ENCODE measurements at places on chromosomes 1 and 21.

DNA sequence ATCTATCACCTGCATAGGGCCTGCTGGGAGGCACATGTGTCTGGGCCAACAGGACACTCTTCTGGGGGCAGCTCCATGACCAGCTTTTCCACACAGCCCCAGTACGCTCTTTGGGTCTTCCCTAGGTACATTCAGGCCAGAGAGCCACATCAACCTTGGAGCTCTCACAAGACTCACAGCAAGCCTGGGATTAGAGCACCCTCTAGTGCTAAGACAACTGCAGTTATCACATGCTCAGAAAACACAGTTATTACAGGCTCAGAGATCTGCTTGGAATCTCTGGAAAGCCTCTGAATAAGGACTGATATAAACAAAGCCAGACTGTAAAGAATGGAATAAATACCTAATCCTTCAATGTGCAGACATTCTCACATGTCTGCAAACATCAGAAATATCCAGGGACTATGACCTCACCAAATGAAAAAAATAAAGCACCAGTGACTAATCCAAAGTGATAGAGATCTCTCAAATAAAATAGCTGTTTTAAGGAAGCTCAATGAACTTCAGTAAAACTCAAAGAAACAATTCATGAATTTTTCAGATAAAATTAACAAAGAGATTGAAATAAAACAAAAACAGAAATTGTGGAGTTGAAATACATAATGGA lies 563.9 kb upstream of the NR5A2 start:
- peak; percentile 14 for DNase-seq

DNA sequence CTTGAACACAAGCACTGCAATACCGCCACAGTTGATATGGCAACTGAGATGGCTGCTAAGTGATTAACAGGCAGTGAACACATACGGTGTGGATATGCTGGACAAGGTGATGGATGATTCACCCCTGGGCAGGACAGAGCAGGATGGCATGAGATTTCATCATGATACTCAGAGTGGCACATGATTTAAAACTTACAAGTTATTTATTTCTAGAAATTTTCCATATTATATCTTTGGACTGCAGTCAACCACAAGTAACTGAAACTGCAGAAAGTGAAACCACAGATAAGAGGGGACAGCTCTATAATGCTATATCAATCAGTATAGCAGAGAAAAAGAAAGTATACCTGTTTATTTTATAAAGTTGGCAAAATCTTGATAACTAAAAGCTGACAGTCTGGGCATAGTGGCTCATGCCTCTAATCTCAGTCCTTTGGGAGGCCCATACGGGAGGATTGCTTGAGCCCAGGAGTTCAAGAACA lies 47.9 kb downstream of the PHACTR4 start:
- DNase-seq = peak; percentile 15

DNA sequence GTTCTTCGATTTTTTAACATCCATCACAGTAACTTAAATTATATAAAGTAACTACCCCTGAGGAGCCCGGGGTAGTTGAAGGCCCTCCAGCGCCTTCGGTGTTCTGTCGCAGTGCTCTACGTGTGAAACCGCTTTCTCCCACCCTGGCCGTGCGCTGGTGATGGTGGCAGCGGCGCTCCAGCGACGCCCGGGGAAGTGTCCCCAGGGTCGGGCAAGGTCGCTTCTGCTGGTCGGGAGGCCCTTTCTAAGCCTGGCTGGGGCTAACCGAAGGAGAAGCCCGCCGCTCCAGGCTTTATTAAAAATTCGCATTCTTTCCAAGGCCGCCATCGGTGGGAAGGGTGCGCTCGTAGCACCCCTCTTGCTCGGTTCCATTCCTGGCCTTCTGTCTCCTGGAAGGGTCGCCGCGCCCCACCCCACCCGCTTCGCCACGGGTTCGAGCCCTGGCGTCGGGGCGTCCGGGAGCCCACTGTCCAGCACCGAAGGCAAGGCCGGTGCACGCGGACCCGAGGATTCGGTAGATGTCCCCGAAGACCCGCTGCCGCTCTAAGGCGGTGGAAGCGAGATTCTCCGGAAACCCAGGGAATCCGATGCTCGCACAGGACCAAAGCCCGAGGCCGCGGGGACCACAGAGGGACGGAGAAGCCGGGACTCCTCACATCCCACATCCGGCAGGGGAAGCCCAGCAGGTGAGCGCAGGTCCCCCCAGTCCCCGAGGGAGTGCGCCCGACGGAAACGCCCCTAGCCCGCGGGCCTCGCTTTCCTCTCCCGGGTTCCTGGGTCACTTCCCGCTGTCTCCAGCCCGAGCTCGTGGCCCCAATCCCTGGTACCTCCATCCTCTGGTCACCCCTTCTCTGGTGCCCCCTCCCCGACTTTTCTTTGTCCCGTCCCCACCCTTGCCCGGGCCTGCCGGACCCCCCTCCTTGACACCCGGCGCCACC lies 685 bp upstream of the RIPPLY3 start:
- DNase-seq = no peak

- no peak for DNase-seq
These were observed 14.9 kb upstream of the MACF1 start for GRCh38 chr1:39189592-39190041.

DNA sequence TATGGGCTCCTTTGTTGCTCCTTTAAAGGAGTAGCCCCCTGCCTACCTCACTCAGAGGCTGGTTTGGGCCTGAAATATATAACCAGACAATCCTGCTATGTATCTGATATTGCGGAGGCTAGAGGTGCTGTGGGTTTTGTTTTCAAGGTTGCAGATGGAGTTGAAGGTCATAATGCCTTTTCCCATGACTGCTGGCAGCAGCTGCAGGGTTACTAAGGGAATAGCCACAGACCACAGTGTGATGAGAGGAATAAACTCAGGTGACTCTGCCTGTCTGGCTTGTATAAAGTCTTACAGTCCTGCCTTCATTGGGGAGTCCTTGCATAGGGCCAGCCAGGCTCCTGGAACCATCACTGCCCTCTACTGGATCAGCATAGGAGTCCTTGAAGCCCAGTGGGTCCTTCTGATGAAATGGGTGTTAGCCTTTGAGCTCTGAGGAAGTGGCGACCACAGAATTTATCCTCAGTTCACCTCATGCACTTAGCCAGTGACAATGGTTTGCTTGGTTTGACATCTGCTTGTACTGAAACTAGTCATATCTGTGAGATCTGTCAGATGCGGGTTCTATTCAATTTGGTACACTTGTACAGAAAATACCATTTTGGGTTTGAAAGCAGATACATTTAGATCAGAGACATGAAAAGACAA lies 174.4 kb upstream of the HMCN1 start:
- no peak for DNase-seq

DNA sequence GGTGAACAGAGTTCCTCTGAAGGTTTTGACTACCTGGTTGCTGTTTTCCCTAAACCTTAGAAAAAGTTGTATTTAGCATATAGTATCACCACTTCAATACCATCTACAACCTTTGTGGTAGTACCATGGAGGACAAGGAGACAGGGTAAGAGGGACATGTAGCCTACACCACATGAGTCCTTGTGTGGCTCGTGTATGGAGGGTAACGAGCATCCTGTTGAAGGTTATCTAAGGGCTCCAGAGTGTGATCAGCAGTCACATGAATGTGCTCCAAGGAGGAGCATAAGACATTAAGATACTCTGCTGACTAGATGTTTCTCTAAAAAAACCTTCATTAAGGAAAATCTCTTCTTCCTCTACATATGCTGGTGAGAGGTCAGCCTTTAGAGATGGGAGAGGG lies 67.3 kb downstream of the VCAM1 start:
- no peak for DNase-seq

DNA sequence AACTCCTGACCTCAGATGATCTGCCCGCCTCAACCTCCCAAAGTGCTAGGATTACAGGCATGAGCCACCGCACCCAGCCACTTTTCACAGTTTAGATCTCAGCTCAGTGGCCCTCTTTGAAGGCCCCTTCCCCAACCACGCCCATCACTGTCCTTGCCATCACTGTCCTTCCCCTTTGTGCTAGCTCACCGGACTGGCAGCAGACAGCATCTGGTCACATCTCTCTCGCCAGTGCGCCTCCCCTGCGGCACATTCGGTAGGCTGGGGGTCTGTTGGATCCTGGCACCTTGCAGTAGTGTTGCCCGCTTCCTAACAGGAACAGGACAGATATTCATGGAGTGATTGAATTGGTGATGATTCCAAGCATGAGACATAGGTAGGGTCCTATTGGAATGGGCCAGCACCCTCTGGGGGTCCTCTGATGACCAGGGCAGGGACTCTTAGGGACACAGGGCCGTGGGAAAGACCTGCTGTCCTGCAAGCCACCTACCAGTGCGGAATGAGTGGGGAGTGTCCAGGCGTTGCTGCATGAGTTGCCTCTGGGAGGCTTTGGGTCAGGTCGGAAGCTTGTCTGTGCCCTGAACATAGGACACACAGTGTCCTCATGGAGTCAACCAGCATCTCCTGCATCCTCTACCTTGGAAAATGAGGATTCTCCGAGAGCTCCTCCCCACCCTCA lies 178.8 kb upstream of the VAMP3 start:
- no peak for DNase-seq

DNA sequence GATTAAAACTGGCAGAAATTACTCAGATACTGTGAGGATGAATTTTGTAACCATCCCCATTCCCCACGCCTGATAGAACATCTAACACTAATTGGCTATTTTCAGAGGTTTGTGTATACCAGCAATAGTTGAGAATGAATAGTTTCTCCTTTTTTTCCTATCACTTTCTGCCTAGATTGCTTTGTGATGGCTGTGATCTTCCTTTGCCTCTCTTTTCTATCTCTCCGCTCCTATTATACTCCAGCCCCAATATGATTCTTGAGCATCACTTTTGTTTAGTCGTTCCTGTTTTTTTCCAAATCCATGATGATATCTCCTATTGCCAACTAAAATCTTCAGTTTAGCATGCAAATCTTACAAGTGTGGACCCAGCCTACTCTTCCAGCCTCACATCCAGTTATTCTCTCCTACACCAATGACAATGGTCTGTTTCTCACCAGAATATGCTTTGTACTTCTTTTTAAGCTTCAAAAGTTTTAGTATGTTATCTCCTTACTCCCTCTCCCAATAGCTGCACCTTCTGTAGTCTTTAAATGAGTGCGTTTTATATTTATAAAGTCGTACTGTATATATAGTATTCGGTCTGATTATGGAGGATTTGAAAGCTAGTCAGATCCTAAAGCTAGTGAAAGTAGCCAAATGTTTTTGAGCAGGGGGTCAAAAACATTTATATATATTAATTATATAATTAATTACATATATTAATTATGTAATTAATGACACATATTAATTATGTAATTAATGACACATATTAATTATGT lies 25.2 kb downstream of the MAGI3 start:
- no peak for DNase-seq

DNA sequence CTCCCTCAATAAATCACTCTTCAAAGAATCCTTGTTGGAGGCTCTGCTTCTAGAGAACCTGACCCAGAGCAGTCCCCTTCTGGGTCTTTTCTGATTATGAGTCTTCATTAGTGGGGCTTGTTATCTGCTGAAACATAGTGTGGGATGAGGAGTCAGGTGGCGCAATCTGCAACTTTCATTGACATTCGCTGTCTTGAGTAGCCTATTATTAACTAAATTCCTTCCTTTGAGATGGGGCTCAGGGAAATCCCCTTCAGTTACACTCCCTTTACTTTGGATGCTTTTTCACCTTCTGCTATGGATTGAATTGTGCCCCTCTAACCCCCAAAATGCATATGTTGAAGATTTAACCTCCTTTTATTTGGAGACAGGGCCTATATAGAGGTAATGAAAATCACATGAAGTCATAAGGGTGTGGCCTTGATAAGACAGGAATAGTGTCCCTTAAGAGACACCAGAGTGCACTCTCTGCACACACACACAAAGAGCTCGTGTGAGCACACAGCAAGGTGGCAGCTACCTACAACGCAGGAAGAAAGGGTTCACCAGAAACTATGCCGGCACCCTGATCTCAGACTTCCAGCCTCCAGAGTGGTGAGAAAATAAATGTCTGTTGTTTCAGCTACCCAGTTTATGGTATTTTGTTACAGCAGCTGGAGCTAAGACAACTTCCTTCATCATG lies 19.5 kb downstream of the DIO1 start:
- DNase-seq = no peak

DNA sequence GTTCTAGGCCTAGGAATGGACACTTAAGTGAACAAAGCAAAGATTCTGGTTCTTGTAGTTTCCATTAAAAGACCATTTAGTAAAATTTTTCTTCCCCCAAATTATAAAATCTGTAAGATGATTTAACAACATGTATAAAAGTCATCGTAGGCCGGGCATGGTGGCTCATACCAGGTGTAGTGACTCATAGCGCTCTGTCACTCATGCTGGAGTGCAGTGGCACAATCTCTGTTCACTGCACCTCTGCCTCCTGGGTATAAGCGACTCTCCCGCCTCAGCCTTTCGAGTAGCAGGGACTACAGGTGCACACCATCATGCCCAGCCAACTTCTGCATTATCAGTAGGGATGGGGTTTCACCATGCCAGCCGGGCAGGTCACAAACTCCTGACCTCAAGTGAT lies 9.1 kb downstream of the ASPM start:
- no peak for DNase-seq

DNA sequence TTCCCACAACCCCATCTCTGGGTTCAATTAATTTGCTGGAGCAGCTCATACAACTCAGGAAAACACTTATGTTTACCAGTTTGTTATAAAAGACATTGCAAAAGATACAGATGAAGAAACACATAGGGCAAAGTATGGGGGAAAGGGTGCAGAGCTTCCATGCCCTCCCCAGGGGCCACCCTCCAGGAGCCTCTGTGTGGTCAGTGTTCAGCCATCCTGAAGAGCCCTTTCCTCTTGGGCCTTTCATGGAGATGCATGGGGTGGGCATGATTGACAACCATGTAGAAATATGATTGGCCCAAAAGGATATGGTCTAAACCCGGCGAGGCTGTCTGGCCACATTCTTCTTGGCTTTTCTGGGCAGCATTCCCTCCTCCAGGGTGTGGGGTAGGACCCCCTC lies 56.8 kb upstream of the PDE9A start:
- no peak for DNase-seq

GRCh38 chr1:184743062-184743756 lies 11.4 kb downstream of the EDEM3 start:
- no peak for DNase-seq

- DNase-seq = no peak
These were observed 160.7 kb downstream of the PGBD5 start for GRCh38 chr1:230265200-230266115.

GRCh38 chr1:234932511-234933430 lies 195.9 kb downstream of the TOMM20 start:
- no peak for DNase-seq

GRCh38 chr1:62180639-62181038 lies 14.0 kb upstream of the L1TD1 start:
- no peak for DNase-seq

DNA sequence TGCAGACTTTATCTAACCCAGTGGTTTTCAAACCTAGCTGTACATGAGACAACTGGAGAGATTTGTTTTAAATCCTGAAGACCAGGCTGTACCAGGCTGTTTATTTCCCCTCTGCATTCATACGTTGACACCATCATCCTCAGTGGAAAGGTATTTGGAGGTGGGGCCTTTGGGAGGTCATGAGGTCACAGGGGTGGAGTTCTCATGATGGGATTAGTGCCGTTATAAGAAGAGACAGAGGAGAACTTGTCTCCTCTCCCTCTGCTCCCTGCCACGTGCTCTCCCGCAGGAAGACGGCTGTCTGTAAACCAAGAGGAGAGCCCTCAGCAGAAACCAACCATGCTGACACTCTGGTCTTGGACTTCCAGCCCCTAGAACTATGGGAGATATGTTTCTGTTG lies 165.4 kb downstream of the ADSS2 start:
- no peak for DNase-seq

GRCh38 chr21:36692835-36693488 lies 6.0 kb upstream of the SIM2 start:
- DNase-seq = no peak

Data from T1000 (cell line).